Activated naive CD4-positive, alpha-beta T cell treated with anti-CD3 and anti-CD28 coated beads, Interleukin-2, amount 10 ng/mL, durations not matched to agents 7 days and 5 days (primary cell): ENCODE measurements at places on chromosomes 3 and 15.

GRCh38 chr15:37038716-37039106 is 61.6 kb downstream of the MEIS2 start:
- no peak for DNase-seq

DNA sequence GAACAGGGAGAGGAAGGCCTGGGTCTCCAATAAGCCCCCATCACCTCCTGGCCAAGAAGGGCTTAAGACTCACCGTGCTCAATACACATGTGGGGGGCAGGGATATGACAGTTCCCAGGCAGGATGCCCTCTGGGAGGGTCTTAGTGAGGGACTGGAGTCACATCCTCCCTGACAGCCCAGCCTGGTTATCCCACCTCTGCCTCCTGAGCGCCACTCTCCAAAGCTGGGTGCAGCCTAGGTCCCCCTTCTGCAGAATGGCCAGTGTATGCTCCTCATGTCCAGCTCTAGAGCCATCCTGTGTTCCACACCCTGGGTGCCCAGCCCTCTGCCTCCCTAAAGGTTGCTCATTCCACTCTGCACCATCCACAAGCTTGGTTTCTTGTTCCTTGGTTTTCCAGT is 1.2 kb upstream of the SHISA5 start:
- no peak for DNase-seq

DNA sequence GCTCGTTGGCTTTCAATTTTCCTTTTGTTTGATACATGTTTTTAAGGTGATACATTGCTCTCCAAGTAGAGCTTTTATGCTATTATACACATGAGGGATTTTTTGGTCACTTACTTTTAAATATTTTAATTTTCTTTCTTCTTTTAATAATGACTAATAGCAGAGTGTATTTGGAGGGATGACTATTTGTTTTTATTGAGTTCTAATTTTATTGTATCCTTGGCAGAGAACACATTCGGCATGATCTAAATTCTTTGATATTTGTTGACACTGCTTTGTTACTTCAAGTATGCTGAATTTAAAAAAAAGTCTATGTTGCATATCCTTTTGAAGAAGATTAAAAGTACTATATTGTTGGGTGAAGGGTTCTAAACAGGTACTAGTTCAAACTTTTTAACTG is 149.9 kb upstream of the PDZRN3 start:
- DNase-seq = no peak

DNA sequence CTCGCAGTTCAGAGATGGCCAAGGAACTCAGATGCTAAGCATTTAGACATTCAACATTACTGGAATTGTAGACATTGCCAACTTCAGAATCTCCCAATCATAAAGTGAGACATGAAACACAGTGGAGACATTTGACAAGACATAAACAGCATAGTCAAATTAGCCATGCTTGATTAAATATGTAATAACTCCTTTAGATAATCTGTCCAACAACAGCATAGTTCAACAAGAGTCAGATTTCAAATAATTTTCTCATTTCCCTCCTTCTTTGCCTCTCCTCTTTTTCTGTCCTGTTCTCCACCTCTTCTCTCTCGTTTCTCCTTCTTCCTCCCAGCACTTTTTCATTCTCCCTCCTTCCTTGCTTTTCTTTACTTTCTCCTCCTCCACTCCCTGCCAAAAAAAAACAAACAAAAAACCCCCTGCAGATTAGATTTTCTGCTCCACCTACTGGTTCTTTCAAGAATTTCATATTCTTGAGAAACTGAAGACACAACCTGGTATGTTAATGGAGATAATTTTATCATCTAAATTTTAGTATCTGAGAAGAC is 20.2 kb downstream of the CPOX start:
- DNase-seq = no peak

- no peak for DNase-seq
Observed at GRCh38 chr15:62849316-62850106, 193.0 kb upstream of the TPM1 start.

- DNase-seq = no peak
Observed at GRCh38 chr3:42898896-42899675, 6.9 kb upstream of the ZNF662 start.
